ENCODE measurements at places on chromosomes 3 and 15. TPM values are rescaled to one million over a fixed set of nuclear protein-coding genes. Genes with fewer than 3 reads are reported as not detected.

Gene CCR2
- total RNA-seq, result 5.4 TPM

Gene COL6A6
- 0.06 TPM for total RNA-seq

Gene CADM2
- total RNA-seq, result 1.7 TPM

Gene CYP1A2
- 0.37 TPM for total RNA-seq

Gene C15orf62
- total RNA-seq, result 0.19 TPM

Gene FETUB
- not detected for total RNA-seq

All from omental fat pad (tissue), 4 donors.